HS-5 (cell line): ENCODE measurements at places on chromosomes 11 and 22.
A peak's percentile ranks its signal among the peaks of the same experiment; 100 is the strongest.

DNA sequence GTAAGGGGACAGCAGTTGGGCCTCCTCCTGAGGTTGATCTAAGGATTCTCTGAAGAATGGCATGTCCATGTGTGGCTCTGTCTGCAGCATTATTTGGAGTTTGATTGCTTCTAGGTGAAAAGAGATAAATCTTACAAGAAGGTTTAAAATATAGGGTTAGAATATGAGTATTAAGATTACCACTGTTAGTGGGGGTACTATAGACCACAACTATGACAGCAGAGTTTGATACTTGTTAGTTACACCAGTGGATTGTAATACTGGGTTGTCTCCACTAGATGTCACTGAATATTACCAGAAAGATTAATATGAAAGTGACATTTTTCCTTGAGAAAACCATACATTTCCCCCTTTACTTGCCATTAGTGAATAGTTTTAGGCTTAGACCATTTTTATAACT, 47.9 kb downstream of the ZNF280B start:
- no peak for DNase-seq

DNA sequence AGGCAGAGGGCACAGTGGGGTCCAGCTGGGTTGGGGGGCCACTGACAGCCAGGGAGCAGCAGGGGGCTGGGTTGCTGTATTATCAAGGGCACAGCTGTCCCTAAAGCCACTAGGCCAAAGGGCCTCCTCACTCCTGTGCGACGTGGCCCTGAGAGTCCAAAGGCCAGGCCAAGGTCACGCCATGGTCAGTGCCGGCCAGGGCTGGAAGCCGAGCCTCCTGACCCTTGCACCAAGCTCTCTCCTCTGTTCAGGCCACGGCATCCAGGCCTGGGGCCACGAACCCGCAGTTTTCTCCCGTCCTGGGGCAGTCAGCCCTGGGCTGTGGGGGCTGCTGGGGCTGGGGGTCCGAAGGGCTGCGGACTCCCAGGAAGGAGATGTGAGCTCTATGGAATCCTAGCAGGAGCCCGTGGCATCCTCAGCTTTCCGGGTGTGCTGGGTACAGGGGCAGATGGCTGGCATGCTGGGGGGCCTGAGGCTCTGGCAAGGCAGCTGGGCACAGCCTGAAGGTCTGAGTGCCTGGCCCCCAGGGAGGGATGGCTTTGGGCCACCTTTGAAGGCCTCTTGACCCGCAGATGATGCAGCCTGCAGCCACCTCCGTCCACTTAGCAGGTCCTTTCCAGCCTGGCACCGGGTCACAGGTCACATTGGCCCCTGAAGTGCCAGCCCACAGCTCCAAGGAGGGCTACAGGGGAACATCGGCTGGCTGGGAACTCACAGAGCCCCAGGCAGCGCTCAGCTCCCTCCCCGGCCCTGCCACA, 17.3 kb upstream of the PPARA start:
- DNase-seq: no peak

DNA sequence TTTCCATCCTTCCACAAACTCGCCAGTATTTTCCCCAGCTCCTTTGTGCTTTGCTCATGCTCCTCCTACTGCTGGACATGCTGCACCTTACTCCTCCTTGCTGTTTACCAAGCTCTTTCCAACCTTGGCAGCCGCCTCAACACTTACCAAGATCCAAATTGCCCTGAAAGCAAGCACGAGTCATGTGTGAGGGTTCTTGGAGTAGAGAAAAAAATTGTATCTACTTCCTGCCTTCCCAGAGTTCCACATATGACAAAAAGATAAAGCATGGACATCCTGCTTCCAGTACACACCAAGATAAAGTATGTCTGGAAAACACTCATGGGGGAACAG, 767.5 kb downstream of the NTM start:
- no peak for DNase-seq

GRCh38 chr22:50185375-50186087, at the start of gene TRABD:
Gene TRABD (plus strand): TSS chr22:50185913. CDS start chr22:50193061, 7,148 bp downstream.
- DNase-seq: peak; percentile 32

DNA sequence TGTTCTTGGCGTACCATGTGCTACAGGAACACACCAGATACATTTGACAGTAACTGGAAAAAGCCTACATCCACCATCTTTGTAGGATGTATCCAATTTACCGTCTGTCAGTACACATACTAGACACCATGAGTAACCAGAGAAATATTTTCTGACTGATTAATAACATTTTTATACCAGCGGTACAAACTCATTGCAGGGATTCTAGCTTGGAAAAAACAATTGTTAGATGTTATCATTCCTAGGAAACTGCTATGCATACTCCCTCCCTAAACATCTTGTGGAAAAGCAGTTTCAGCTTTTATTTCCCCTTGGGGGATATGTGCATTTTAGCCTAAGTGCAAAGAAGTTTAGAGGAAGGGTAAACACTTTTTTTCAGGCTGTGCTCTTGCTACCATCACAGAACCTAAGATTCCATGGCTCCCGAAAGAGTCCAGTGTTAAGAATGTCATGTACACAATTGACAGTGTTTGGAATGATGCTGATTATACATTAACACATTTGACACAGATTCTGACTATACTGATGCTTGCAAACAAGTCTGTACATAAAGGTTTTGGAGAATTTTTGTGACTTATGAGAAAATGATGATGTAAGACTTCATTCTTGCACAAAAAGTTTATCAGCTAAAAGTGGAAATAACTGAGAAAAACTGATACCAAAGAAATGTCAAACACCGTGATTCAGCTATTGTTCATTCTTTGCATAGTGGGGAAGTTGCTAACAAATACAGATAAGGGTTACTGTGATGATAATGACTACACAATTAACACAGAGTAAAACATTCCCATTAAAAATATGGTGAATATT, 23.7 kb downstream of the NCF4 start:
- no peak for DNase-seq

- no peak for DNase-seq
Measured at GRCh38 chr22:20486229-20486628, 9.4 kb downstream of the KLHL22 start.

- no peak for DNase-seq
Measured at GRCh38 chr11:14388352-14388751, 29.4 kb upstream of the RRAS2 start.

DNA sequence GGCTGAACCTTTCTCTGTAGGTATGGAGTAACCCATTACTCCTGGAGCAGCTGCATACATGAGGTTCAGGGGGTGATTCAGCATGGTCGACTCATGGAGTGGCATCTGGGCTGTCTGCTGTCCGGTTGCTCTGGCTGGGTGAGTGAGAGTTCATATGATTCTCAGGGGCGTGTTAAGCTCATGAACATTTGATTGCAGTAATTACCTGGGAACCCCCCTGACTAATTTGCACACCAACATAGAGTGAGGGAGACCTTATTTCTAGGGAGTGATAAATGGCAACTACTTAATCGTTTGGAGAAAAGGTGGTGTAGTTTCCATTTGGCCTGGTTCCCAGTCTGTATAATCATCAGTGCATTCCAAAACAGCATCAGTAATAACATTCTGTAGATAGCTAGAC, 661.9 kb downstream of the ETS1 start:
- peak; percentile 31 for DNase-seq
